ENCODE measurements at places on chromosomes 2 and 18.

- no peak for DNase-seq
These were observed 160.8 kb upstream of the MAPRE2 start for GRCh38 chr18:34880403-34880802.

DNA sequence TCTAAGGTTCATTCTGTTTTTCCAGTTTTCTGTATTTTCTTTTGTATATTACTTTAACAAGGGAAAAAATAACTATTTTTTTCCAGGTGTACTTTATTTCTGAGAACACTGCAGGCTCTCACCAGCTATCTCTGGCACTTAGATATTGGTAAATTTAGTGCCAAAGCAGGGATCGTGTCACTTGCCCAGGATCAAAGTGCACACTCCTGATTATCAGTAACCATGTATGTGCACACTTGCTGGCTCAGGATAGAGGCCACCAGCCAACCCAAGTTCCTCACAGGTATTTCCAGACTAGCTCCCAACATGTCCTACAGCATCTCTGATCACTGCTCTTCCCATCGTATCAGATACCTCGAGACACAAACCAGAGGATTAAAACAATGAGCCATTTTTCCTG, 5.8 kb upstream of the FZD5 start:
- DNase-seq: no peak

DNA sequence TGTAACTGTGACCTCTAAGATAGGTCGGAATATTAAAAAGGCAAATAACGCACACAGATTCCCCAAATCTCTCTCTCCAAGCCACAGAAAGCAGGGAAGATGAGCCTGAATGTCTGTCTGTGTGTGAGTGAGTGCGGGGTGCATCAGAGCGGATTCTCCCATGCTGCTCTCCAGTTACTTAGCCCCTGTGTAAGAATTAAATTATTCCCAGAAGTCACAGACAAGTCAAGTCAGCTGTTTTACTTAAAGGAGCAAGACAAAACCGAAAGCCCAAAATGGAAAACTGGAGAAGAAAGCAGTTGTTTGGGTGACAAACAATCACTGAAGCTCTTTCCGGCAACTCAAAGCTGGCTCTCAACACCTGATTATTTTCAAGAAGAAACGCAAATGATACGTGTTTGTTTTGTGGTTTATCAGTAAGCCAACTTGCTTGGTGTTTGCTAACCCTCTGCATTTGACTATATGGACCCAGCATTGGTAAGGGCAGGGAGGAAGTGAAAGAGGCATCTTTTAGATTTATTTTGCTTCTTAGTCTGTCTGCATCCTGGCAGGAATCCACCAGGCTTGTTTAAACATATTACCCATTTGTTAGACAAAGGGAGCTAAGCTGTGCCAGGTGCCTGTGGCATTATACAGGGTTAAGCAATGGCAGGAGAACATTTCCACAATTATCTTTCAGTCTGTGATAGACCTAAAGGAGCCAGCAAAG, 121.5 kb upstream of the CREB1 start:
- no peak for DNase-seq

- DNase-seq: peak; percentile 32
These were observed 575 bp downstream of the HSPD1 start for GRCh38 chr2:197498937-197499593.

GRCh38 chr18:27823053-27823452, 353.9 kb downstream of the CDH2 start:
- no peak for DNase-seq

DNA sequence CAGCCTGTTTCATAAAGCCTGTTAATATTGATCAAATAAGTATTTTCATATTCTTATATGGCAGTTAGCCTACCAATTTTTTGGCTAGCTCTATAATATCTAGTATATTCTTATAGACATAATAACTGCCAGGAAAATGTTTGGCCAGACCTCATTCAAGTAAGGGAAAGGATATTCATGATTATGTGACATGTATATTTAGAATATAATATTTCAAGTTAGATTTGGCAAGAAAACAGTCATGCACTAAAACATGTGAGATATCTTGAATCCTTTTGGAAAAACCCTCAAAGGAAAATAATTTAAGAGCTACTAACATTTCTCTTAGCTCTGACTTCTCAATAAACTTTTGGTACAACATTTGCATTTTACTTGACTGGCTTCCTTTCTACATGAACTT, 694.1 kb downstream of the PLCL1 start:
- no peak for DNase-seq

DNA sequence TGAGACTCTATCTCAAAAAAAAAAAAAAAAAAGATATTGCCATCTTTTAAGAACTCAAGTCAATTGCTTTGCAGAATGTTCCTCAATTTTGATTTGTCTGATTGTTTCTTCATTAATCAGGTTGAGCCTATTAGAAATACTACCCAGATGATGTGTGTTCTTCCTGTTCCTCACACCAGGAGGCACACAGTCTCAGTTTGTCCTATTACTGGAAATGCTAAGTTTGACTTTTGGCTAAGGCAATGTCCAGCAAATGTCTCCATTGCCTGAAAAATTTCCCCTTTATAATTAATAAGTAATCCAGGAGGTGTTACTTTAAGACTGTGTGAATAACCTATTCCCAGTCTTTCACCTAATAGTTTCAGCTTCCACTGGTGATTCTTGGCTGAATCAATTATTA, 28.4 kb downstream of the BOLA3 start:
- DNase-seq: no peak

DNA sequence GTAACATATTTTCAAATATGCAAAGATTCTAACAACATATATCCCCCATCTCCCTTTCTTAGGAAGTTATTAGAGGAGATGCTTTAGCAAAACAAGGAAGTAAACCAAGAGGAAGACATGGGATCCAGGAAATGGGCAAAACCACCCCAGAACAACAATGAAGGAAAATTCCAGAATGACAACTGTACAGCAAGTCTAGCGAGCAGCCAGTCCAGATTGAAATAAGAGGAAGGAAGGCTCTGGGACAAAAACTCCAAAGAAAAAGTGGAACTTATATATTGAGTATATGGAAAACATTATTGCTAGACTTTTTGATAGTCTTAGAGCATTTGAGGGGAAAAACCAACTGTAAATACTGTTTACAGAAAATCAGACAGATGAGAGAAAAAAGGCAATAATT, 2.9 kb upstream of the ARPC2 start:
- DNase-seq: no peak

GRCh38 chr2:207491956-207492355, 37.8 kb upstream of the CREB1 start:
- no peak for DNase-seq

DNA sequence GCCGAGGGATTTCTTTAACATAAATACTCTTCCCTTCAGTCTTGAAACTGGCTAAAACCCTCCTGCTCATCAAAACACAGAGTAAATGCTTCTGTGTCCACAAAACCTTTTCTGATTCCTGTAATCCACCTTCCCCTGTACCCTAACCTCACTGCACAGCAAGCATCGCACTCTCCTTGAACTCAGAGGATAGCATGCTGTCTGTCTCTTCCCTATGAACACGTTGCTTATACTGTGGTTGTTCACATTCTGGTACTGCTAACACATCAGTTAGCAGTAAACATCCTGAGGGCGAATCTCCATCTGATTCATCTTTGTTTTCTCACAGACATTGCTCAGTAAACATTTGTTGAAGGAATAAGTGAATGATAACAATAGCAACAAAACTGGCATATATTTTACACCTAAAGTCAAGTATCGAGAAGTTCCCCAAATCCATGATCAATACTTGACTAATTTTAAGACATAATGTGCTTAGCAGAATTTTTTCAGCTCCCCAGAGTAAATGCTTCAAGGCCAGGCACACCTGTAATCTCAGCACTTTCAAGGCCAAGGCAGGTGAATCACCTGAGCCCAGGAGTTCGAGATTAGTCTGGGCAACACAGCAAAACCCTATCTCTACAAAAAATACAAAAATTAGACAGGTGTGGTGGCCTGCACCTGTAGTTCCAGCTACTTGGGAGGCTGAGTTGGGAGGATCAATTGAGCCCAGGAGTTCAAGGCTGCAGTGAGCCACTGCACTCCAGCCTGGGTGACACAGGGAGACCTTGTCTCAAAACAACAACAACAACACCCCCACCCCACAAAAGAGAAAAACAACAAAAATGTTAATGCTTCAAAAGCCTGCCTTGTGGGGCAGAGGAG, 45.6 kb upstream of the LPIN2 start:
- peak; percentile 45 for DNase-seq

GRCh38 chr2:102276549-102277201, 34.7 kb upstream of the IL1RL1 start:
- no peak for DNase-seq

- no peak for DNase-seq
These were observed 492 bp downstream of the KIF5C start for GRCh38 chr2:148875387-148876051.

GRCh38 chr18:32010124-32010721, 8.4 kb upstream of the RNF125 start:
- no peak for DNase-seq

GRCh38 chr2:192029089-192029488, 165.6 kb downstream of the TMEFF2 start:
- DNase-seq: no peak

GRCh38 chr2:136347981-136348380, 230.0 kb upstream of the CXCR4 start:
- no peak for DNase-seq

GRCh38 chr18:55031979-55032378, 72.7 kb upstream of the CCDC68 start:
- DNase-seq: no peak

DNA sequence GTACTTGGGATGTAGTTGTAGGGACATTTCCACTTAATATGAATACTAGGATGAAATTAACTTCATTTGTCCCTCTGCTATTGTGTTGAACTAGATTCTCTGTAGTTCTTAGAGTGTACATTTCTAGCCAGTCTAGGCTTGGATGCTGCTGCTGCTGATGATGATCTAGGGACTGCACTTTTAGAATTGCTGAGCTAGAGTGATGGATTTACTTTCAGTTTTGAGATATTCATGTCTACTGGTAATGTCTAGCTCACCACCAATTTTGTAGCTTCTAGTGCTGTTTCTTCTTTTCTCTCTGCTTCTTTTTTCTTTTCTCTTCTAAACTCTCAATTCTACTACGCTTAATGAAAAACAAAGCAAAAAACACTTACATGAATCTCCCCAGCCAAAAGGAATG, 49.4 kb downstream of the MRPS9 start:
- DNase-seq: no peak

DNA sequence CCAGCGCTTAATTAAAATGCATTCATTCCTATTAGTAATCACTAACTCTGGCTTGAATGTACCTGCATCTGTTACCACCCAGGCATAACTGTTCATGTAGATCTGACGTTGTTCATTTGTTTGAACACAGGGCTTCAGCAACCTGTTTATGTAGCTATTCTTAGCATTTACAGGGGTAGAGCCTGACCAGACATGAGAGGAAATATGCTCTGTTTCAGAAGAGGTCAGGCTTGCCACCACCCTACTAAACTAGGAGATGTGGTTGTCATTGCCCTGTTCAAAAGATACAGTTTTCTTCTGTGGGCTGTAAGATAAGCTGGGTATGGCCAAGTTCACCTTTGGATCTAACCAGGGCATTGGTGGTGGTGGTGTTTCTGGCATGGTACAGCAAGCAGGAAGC, 8.8 kb downstream of the MGAT5 start:
- no peak for DNase-seq

DNA sequence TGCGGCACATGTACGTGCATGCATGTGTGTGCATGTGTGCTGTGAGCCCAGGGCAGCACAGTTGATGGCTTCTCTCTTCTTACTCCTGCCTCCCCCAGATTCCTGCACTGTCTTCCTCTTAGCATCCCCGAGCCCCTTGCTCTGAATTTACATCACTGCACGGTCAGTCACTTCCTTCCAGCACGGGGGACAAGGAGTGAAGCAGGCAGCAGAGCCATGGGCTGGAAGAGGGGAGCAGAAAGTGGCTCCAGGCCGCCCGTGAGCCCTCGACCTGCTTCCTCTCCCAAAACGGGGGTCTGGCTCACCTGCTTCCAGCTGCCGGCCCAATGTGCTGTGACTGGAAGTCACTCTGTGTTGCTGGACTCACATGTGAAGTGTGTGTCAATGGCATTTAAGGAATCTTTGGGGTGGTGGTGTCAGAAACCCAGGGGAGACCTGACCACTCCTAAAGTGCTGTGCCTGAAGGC, 106.1 kb downstream of the FAM210A start:
- DNase-seq: no peak

DNA sequence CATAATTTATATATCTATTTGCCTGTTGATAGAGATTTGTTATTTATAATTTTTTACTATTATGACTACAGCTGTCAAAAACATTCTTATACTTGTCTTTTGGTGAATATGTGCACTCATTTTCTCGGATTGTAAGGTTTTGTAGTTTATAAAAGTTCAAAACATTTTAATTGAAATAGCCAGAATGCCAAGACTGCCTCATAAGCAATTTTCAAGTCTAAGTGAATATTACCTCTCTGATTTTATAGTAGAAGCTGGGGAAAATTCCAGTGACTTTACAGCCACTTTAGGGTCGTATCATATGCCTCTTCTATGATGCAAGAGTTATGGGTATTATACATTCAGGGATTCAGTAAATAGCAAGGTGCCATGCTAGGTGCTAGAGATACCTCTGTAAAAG, 21.0 kb downstream of the ZC3H6 start:
- no peak for DNase-seq

- DNase-seq: no peak
These were observed 419.8 kb downstream of the SETBP1 start for GRCh38 chr18:45100321-45101105.

DNA sequence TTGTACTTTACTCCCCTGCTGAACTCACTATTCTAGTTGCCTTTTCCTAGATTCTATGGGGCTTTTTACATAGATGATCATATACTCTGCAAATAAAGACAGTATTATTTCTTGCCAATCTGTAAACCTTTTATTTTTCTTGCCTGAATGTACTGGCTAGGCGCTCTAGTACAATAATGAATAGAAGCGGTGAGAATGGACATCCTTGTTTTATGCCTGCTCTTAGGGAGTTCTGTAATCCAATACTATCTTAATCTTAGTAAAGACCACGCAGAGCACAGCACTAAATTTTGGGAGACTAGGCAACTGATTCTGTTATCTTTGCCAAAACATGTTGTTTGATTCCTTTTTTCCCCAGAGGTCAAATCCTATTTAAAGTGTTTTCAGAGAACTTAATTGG, 7.0 kb downstream of the KRCC1 start:
- DNase-seq: no peak

DNA sequence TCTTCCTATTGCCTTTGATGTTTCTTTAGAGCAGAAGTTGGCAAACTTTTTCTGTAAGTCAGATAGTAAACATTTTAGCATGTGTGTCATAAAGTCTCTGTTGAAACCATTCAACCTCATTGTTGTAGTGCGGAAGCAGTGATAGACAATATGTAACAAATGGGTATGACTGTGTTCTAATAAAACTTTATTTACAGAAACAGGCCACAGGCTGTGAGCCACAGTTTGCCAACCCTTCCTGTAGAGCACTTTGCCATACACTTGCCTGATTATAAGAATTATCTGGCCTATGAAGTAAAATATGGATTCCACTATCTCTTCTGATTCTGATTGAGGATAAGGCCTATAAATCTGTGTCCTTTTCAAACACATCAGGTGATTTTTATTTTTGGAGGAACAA, 237.4 kb downstream of the DOK6 start:
- DNase-seq: no peak

- DNase-seq: no peak
These were observed 32.6 kb downstream of the PPP1R1C start for GRCh38 chr2:182018218-182018617.

GRCh38 chr2:227462462-227462951, 9.4 kb upstream of the AGFG1 start:
- no peak for DNase-seq

- no peak for DNase-seq
These were observed 329.6 kb downstream of the OSR1 start for GRCh38 chr2:19028587-19029375.
